Kasumi-1 (cell line): ENCODE measurements at places on chromosomes 1 and 21.

GRCh38 chr1:30129001-30129408 is 594.4 kb downstream of the MATN1 start:
- DNase-seq: no peak

DNA sequence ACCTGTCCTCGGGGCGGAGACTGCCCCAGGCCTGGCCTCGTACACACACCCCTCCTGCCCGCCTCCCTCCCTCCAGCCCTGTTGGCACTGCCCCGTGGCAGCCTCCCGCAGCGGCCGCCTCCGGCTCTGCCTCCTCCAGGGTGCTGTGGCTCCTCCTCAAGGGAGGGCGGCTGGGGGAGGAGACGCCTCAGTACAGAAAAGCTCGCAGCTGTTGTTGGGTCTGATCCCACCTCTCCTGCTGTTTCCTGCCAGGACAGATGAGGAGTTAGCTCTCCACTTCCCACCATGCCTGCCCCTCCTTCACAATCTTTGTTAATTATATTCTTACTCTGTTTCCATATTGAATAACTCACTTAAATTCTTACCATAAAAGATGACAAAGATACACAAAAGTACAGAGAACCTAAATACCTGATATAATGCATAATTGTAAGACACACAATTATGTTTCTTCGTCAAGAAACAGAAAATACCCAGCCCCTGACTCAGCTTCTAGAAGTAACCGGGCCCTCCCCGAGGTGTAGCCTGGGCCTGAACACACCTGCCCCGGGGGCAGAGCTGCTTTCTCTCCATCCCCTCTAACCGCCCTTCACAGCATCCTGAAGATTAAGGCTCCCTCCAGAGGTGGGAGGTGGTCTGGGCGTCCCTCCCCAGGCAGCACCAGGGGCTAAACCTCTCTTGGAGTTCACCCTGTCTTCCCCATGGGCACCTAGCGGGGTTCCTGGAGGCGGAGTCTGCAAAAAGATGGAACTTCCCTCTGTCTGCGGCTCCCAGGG is 30.6 kb upstream of the COL6A1 start:
- no peak for DNase-seq

DNA sequence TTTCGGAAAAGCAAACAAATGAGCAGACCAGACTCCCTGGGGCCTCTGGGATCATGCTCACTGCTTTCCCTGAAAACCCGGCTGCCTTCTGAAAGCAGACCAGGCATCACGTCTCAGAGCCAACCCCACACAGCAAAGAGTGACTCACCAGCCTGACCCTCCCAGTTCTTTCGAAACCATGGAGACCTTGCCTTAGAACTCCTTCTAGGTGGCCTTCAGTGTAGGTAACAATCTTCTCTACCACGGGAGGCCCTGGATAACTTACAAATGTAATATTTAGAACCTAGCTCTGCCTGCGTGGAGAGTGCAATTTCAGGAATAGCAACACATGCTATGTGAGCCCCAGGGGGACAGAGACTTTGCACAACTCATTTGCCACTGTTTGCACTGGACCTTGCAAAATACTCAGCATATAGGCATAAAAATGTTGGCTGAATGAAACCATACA is 105.2 kb downstream of the SUSD4 start:
- DNase-seq: no peak

- peak; percentile 93 for DNase-seq
Measured at GRCh38 chr1:91148641-91149069, 126.8 kb upstream of the ZNF644 start.

- no peak for DNase-seq
Measured at GRCh38 chr1:61426254-61426653, 298.7 kb downstream of the TM2D1 start.

GRCh38 chr1:66352792-66353191 is 181.2 kb upstream of the SGIP1 start:
- DNase-seq: no peak

GRCh38 chr1:150543500-150544143 is 5.6 kb upstream of the ADAMTSL4 start:
- DNase-seq: no peak

DNA sequence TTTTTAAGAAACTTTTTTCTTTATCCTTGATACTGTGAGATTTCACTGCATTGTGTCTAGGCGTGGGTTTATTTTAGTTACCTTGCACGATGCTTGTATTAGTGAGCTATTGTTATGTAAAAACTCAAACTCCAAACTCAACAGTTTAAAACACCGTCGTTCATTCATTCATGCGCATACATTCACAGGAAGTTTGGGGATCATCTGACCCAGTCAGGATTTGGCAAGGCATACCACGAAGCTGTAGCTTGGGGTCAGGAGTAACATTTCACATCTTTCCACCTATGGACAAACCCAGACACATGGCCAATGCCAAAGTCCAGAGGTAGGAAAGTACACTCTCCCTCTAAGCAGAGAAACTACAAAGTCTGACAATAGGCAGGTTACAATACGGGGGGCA is 324.6 kb upstream of the CHRM3 start:
- no peak for DNase-seq

- DNase-seq: no peak
Measured at GRCh38 chr21:41752231-41752681, 14.6 kb downstream of the RIPK4 start.

GRCh38 chr21:43861706-43862105 is 3.3 kb upstream of the AGPAT3 start:
- DNase-seq: no peak

DNA sequence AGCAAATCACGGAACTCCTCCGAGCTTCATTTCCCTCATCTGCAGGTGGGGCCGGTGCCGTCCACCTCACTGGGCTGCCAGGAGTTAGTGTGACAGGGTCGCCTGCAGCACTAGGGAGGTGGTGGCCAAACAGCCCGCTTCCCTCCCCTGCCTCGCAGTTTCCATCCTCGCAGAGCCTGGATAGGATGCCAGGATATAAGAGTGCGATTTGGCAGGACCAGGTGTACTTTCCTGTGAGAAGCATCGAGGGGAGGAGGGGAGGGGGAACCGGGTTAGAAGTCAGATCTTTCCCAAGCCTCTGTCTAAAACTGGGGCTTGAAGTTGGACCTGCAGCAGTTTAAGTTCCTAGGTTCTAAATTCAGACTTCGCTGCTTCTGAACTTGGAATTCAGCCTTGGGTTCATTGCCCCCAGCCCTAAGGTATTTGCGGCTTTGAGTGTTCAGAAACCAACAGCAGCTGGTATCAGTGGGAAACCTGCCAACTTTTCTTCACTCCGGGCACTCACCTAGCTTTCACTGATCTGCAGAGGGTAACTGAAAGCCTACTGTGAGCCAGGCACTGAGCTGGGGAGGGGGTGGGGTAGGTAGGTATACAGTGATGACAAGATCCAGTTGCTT is 1.7 kb upstream of the JUN start:
- DNase-seq: no peak

DNA sequence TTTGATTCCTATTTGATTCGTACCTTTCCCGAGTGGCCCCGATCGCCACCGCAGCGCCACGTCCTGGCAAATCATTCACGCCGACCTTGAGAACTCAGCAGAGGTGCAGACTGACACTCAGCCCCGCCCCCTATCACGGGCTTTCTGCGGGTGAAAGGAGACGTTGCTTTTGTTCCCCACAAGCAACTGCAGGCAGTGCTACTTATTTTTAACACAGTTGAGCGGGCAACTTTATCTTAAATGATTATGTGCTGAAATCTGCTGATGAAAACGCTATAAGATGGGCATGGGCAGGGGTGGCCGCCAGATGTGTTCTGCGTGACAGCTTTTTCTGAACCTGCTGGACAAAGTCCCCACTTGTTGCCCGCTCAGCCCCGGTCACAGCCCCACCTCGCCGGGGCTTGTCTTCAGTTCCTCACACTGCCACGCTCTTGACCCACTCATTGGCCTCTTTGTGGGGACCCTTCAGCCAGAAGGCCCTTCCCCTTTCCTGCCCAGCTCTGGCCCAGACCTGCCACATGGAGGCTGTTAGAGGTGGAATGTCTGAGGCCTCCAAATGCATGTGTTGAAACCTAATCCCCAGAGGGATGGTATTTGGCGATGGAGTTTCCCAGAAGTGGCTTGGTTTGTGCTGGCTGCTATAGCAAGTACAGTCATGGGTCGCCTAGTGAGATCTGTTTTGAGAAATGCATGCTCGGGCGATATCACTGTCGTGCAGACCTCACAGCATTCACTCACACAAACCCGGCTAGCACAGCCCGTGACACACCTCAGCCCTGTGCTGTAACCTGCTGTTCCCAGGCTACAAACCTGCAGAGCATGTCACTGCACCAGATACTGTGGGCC is 15.7 kb upstream of the PDXK start:
- DNase-seq: no peak

GRCh38 chr1:117105722-117106121 is 15.8 kb downstream of the TRIM45 start:
- DNase-seq: no peak

GRCh38 chr1:87650306-87650705 is 321.6 kb downstream of the LMO4 start:
- DNase-seq: no peak

GRCh38 chr1:151990058-151990855 is 3.4 kb downstream of the S100A10 start:
- no peak for DNase-seq

- no peak for DNase-seq
Measured at GRCh38 chr21:37338671-37339551, 27.7 kb upstream of the DYRK1A start.

- DNase-seq: no peak
Measured at GRCh38 chr21:32946654-32947053, 79.1 kb upstream of the OLIG2 start.

- DNase-seq: no peak
Measured at GRCh38 chr1:220283625-220284024, 11.4 kb upstream of the RAB3GAP2 start.

DNA sequence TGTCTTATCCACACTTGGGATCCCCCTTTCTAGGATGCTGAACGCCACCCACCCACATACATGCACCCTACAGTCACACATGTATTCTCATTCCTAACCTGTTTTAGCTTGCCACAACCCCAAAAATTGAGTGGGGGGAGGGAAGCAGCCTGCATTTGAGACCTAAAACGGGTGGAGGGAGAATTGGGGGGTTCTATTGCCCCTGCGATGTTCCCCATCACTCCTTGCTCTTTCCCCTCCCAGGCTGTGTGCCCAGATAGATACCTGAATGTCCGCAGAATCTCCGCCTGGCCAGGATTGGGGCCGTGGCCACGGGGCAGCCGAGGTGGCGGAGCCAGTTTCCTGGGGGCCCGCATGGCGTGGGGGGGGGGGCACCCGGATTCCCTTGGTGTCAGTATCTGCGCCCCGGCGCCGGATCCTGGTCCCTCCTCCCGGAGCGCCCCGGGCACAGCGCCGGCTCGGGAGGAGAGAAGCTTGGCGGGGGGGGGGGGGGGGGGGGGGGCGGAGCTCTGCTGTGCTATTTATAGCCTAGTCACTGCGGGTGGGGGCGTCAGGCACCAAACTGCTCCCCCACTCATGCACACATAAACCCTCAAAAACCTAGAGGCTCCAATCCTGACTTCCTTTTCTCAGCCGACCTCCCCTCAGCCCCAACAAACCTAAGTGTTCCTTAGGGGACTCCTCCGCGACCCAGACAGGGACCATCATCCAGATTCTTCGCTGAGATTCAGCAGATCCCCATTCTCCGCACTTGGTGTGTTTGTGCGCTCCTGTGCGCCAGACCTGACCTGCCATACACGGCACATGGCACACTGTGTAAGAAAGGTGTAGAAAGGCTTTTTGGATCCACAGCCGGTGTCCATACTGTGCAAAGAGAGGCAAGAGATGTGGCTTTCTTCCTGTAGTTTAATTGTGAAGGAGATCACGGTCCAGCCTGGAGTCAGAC is 1.9 kb downstream of the ANKRD34A start:
- DNase-seq: peak; percentile 16

- no peak for DNase-seq
Measured at GRCh38 chr1:41564741-41565475, 80.4 kb upstream of the EDN2 start.

- DNase-seq: no peak
Measured at GRCh38 chr1:89516055-89516454, 8.6 kb upstream of the LRRC8B start.

DNA sequence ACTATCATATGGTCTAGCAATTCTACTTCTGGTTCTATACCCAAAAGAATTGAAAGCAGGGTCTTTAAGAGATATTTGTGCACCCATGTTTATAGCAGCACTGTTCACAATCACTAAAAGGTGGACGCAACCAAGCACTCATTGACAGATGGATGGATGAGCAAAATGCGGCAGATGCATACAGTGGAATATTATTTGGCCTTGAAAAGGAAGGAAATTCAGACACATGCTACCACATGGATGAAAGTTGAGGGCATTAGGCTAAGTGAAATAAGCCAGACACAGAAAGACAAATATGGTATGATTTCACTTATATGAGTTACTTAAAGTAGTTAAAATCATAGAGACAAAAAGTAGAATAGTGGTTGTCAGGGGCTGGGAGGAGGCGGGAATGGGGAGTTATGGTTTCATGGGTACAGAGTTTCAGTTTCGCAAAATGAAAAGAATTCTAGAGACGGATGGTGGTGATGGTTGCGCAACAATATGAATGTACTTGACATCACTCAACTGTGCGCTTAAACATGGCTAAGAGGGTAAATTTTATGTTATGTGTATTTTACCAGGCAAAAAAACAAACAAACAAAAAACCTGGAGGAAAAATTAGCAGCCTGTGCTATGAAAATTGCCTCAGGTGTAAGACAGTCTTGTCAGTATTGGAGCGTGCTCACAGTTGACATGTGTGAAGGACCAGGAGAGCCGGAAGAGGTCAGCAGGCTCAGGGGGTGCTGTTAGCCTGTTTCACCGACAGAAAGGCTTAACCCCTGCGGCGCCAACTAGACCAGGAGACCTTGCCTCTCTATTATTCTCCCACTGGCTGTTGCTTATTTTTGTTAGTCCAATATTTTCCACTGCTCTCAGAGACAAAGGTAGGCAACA is 26.5 kb downstream of the CD247 start:
- DNase-seq: no peak

- no peak for DNase-seq
Measured at GRCh38 chr1:91613595-91613994, 112.9 kb downstream of the CDC7 start.

- DNase-seq: no peak
Measured at GRCh38 chr1:15902882-15903281, 55.4 kb downstream of the SPEN start.

DNA sequence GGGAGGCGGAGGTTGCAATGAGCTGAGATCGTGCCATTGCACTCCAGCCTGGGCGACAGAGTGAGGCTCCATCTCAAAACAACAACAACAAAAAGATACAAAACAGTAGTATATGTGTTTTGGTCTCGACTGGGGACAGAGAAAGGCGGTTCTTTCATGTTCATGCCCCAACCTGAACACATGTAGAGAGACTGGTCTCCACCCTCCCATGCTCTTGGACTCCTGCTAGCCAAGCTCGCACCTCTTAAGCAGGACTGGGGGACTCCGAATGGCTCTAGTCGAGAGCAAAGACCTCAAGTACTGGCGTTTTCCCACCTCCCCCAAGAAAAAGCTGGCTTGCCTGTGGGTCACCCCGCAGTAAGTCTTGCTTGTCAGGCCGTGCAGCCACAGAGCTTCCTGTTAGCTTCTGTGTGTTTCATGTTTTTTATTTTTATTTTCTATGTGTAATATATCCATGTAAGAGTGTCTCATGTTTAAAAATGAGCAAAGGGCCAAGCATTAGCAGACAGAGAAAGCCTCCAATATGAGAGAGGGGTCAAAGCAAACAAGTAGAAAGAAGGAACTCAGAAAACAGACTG is 91.6 kb downstream of the SCCPDH start:
- no peak for DNase-seq
